Adipocyte (in vitro differentiated cells): ENCODE measurements at places on chromosomes 5 and 9.

- peak; percentile 88 for DNase-seq
Measured at GRCh38 chr9:70924380-70924779, 197.0 kb downstream of the TRPM3 start.

GRCh38 chr5:72584466-72584865, 77.3 kb upstream of the ZNF366 start:
- peak; percentile 46 for DNase-seq

- DNase-seq = no peak
Measured at GRCh38 chr5:119353213-119353612, 2.6 kb upstream of the TNFAIP8 start.

- DNase-seq = no peak
Measured at GRCh38 chr9:134694714-134695113, 53.1 kb downstream of the COL5A1 start.

- no peak for DNase-seq
Measured at GRCh38 chr9:99038484-99038820, 66.5 kb upstream of the TGFBR1 start.

DNA sequence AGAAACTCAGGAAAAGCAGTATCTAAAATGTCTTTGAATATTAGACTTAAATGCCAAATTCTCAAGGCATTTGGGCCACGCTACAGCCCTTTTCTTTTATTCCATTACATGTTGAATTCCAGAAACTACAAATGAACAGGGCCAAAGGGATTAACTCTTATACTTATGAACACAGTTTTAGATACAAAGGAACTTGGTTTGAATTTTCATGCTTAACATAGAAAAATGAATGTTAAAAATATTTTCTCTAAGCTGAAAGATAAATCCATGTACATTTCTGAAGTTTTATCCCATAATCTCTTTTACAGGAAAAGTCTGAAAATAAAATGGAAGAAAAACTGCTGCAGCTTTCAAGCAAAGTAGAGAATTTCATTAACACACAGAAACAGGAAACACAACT, 56.8 kb downstream of the FAM81B start:
- no peak for DNase-seq

- no peak for DNase-seq
Measured at GRCh38 chr5:119318256-119318894, 37.4 kb upstream of the TNFAIP8 start.

DNA sequence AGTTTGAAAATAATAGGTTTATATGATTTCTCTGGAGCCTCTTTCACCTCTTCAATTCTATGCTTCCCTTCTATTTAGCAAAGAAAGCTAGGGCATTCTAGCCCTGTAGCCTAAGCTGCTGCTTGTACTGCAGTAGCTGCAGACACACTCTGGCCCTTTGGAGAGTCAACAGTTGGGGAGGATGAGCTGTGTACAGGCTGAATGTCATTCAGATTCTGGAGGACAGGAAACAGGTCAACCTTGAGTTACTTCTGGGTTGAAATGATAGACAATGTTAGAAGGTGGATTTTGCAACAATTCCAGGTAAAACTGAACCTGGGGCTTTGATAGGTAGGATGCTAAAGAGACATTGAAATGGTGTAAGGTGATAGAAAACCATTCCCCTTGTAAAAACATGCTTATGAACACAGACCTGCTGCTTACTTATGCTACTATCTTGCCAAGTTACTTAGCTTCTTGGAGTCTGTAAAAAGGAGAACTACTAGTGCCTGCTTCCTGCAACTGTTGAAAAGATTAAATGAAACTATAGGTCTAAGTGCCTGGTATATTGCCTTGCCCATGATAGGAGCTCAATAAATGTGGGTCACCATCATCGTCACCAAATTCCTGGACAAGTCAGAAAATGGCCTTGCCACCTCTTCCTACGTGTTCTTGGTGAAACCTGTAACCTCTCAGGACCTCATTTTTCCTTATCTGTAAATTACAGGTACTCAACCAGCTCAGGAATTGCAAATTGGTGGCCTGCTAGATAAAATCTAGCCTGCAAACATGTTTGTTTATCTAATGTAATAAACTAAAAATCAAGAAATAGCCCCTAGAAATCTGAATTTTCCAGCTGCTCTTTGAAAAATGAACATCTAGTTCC, 83.7 kb downstream of the GALNT10 start:
- DNase-seq = no peak

DNA sequence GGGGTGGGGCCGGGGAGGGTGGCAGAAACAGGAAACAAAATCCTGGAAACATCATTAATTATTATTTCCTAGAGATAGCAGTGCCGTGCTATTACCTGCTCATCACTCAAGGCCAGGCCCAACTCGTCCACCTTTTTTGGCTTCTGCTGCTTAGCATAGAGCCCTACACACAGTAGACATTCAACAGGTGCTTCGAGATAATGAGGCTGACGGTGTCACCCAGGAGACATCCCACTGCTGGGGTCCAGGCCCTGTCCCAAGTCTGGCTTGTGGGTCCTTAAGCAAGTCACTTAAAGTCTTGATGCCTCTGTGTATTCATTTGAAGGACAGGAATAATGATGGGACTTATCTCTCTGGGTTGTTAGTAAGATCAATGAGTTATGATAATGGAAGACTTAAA, 506.6 kb downstream of the BNC2 start:
- DNase-seq = no peak

GRCh38 chr5:160305319-160305718, 7.0 kb downstream of the CCNJL start:
- no peak for DNase-seq

GRCh38 chr5:90161414-90161813, 248.1 kb downstream of the CETN3 start:
- peak; percentile 37 for DNase-seq

GRCh38 chr5:133360693-133361472, 251.5 kb downstream of the FSTL4 start:
- DNase-seq = no peak

GRCh38 chr5:172858990-172859811, 25.1 kb downstream of the ERGIC1 start:
- DNase-seq = peak; percentile 43

DNA sequence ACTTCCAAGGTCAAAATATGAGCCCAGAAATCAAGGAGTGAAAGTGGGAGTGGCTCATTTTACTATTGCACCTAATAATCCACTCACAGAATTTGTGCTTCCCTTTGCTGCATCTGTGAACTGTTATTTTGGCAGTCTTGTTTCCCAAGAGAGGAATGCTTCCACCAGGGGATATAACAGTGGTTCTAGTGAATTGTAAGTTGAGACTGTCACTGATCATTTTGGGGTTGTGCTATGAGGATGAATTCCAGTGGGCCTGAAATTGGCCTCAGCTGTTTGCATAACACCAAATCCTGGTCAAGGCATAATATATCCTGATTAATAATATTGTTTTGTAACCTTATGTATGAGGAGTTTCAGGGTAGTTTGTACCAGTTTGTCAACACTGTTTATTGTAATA, 14.4 kb downstream of the FAM200C start:
- DNase-seq = peak; percentile 18

DNA sequence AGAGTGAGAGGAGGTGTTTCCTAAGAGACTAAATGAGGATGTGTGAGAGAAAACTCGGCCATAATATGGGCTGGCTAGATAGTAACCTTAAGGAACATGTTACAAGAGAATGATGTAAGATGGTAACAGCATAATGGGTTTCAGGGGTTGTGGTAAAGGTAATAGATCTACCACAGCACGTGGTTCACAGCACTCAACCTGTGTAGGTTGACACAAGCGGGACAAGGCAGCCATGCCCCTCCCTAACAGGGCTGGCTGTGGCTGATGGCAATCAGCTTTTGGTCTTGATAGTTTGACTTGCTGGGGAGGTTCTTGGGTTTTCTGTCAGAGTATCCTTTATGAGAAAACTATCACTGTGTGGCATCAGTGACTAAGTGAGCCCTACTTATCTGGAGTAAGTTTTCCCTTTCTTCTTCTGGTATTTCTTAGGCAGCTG, 138.6 kb downstream of the TRIO start:
- no peak for DNase-seq

- DNase-seq = no peak
Measured at GRCh38 chr5:177300951-177301350, 2.6 kb downstream of the RAB24 start.
